NCI-H187 (cell line): ENCODE measurements at places on chromosomes 5 and 9.
A peak's percentile ranks its signal among the peaks of the same experiment; 100 is the strongest.

DNA sequence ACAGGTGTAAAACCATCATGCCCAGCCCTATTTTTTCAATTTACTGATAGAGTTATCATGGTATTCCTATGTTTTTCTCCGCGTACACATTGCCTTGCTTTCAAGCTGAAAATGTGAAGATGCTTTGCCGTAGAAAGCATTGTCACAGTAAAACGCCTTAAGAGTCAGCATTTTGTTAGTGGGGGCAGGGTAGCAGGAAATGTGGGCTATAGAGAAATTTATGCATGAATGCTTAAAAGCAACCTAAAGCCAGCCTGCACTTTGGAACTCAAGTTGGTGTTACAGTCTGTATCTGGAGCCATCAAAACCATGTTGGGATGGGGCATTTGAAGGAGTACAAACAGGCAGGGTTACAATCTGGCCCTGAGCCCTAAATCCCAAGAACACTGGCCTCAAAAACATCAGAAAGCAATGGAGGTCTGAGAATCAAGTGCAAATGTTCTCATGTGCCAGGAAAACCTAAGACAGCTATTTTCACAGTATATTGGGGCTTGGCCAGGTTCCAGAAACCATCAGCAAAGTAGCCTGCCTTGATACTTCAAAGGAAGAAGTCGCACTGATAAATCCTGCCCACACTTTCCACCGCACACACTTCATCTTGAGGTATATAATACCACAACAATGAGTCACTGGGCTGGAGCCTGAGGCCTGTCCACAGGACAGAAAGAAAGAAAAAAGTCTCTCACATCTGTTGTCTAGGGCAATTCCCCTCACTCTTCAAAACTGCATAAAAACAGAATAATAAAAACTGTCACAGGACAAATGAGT is 313.8 kb downstream of the ENC1 start:
- peak; percentile 51 for DNase-seq

DNA sequence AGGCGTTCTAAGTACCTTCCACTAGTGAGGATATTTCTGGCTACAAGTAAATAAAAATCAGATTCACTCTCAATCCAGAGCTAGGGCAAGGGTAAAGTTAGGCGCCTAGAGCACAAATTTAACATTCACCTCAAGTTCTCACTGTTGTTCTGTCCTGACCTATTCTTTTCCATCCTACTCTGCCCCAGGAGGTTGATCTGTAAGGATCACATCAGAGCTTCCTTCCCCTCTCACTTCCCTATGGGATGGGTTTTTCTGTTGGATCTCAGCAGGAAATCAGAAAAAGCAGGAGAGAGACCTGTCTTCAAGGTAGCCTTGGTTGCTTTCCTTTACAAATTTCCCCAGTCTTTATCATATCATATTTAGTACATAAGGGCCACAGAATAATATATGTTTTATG is 316.7 kb downstream of the GABRG2 start:
- no peak for DNase-seq

DNA sequence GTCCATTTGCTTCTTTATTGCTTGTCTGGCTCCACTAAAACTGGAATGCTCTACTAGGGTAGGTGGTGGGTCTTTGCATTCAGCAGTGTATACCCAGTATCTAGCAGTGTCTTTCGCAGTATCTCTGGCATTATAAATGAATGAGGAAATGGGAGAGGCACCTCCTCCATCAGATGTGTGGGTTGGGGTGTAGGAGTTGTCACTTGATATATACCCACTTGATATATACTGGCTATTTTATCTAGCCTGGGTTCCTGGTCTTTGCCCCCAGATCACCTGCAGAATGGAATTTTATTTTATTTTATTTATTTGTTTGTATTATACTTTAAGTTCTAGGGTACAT is 208.5 kb downstream of the PARP8 start:
- DNase-seq, result no peak

DNA sequence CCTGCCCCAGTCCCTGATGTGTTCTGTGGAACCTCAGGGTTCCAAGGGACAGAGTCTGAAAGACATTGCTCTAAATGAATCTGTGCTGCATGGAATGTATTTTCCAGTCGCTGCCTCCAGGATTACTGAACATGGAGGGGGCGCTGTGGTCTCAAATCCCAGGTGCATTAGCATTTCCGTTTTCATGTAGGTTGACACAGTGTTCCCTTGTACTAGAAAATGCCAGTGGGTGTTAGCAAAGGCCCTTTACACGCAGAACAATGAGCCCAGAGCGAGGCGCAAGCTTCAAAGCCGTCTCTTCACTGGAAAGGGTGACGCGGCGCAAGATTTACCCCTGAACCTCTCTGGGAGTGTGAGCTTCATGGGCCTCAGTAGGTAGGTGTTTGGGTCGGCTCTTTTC is 308.3 kb downstream of the SLIT3 start:
- no peak for DNase-seq

DNA sequence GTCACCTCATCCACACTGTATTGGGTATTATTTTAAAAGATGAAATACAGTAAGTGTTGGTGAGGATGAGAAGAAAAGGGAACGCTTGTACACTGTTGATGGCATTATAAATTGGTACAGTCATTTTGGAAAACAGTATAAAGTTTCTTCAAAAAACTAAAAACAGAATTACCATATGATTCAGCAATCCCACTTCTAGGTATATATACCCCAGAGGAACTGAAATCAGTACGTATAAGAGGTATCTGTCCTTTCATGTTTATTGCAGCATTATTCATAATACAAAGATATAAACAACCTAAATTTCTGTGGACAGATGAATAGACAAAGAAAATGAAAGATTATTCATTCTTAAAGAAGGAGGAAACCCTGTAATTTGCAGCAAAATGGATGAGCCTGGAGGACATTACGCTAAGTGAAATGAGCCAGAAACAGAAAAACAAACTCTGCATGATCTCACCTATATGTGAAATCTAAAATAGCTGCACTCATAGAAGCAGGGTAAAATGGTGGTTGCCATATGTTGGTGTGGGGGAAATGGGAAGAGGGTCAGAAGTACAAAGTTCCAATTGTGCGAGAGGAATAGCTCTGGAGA is 191.6 kb downstream of the TRIM36 start:
- no peak for DNase-seq

DNA sequence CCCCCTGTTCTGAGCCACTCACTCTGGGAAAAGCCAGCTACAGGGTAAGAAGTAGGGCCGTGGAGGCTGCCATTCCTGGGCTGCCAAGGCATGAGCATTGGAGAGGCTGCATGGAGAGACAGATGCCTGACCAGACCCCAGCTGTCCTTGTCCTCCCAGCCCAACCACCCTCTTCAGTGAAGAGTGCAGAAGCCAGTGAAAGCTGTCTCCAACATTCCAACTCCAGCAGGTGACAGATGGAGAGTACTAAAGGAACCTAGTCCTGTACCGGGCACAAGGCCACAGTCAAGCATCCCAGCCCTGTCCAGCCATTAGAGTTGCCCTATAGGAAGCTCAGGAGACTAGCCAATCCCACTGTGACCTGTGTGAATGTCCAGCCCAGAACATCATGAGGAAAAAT is 165.1 kb downstream of the DIRAS2 start:
- DNase-seq, result no peak
